ENCODE measurements at places on chromosomes 1 and 21.

GRCh38 chr21:40684726-40685125 is 162.2 kb downstream of the DSCAM start:
- DNase-seq: no peak

GRCh38 chr1:9852004-9852403 is 28.2 kb upstream of the CLSTN1 start:
- DNase-seq: no peak

- no peak for DNase-seq
Observed at GRCh38 chr1:156807627-156808026, 9.0 kb downstream of the SH2D2A start.

GRCh38 chr1:228171221-228171891 is 5.8 kb downstream of the IBA57 start:
- no peak for DNase-seq

DNA sequence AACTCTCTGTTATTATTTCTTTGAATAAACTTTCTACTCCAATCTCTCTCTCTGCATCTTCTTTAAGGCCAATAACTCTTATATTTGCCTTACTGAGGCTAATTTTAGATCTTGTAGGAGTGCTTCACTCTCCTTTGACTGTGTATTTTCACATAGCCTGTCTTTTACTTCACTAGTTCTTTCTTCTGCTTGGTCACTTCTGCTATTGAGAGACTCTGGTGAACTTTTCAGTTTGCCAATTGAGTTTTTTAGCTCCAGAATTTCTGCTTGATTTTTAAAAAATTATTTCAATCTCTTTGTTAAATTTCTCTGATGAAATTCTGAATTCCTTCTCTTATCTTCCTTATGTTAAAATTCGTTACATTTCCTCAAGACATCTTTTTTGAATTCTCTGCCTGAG is 18.2 kb downstream of the GPR88 start:
- DNase-seq: no peak

DNA sequence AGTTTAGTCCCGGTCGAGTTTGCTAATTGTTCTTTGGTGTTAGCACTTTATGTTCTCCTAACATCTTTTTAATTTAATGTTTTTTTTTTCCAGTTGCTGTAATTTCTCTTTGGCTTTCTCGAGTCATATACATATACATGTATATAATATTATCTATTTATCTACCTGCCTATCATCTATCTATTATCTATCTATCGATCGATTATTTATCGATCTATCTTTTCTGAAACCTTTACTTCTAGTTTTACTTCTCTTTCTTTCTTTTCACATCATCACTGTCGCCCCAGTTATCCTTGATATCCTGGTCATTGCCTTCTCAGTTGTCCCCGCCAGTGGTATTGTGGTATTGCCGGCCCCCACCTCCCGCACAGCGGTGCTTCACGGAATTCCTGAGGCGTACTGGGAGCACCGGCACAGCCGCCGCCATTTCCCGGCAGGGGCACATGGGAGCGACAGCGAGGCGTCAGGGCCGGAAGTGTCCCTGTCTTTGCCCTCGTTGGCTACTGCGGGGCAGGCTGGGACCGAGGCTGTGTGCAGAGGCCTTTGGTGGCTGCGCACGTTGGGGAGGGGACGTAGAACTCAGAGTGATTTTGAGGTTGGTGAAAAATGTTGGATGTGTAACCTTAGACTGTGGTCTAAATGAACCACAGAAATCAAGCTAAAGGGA is 101.1 kb downstream of the NUF2 start:
- DNase-seq: no peak

GRCh38 chr1:41574842-41575241 is 90.4 kb upstream of the EDN2 start:
- no peak for DNase-seq
